Amniotic stem cell (primary cell): ENCODE measurements at places on chromosomes 2 and 18.
A peak's percentile ranks its signal among the peaks of the same experiment; 100 is the strongest.

DNA sequence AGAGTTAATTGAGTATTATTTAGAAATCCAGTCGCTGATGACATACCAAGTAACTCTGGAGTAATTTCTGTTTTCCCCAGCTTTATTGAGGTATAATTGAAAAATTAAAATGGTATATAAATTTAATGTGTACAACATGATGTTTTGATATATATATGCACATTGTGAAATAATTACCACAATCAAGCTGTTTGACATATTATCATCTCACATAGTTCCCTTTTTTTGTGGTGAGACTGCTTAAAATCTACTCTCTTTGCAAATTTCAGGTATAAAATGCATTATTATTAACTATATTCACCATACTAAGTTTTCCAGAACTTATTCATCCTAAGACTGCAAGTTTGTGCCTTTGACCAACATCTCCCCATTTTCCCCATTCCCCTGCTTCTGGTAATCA, 25.0 kb upstream of the SPAG16 start:
- DNase-seq: no peak

GRCh38 chr2:215316336-215316735, 4.5 kb downstream of the ATIC start:
- DNase-seq: no peak

DNA sequence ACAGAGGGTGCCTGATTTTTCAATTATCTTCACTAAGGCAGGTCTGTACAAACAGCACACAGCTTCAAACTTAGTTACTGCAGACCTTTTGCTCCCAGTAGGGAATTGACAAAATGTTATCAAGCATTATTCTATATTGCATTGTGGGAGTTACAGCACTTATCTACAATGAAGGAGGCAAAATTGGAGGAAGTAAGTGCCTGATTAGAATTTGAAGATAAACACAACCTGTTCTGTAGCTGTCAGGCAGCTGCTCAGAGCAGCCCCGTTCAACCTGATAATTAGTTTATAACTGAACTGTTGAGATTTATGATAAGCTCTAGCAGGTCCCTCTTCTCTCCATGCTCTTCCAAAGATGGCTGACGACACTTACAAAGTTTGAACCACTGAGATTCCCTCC, 364.4 kb upstream of the CYRIA start:
- no peak for DNase-seq

- DNase-seq: no peak
Observed at GRCh38 chr18:76232779-76233178, 262.3 kb downstream of the ZNF516 start.

- DNase-seq: no peak
Observed at GRCh38 chr2:142853912-142854311, 23.6 kb upstream of the KYNU start.

- no peak for DNase-seq
Observed at GRCh38 chr2:189954989-189955388, 107.5 kb downstream of the MSTN start.

DNA sequence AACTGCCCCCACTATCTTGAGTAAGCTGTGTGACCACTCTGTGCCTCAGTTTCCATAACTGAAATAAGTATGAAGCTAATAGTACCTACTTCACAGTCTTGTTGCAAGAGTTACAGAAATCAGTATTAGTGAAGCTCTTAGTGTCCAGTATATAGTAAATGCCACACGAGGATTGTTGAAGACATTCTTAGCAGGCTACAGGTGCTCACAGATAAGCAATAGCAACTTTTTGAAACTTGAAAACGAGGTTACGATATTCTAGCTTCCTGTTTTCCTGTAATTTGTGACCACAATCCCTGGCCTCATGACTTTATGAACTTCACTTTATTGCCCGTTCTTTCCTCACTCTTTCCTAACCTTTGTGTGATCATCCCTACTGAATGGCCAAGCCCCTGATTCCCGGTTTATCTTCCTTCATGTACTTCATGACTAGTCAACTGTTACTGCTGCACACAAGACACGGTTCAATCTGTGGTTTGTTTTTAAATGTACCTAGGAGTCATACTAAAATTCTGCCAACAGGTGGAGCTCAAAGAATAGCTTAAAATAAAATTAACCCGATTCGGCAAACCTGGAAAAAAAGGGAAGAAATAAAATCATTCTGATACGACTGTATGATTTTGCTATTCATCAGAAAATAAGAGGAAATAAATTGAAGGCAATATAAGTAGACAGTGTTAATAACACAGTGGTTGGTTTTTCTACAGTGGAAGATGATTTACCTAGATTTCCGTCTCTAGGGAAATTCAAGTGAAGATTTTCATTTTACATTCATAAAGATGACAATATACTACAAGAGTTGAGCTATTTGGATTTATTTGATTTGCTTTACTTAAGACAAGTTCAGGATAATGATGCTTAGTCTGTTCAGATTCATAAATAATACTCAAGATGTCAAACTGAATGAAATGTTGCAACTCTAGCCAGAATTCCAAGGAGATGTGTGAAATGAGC, 38.1 kb upstream of the STAT1 start:
- DNase-seq: peak; percentile 41

DNA sequence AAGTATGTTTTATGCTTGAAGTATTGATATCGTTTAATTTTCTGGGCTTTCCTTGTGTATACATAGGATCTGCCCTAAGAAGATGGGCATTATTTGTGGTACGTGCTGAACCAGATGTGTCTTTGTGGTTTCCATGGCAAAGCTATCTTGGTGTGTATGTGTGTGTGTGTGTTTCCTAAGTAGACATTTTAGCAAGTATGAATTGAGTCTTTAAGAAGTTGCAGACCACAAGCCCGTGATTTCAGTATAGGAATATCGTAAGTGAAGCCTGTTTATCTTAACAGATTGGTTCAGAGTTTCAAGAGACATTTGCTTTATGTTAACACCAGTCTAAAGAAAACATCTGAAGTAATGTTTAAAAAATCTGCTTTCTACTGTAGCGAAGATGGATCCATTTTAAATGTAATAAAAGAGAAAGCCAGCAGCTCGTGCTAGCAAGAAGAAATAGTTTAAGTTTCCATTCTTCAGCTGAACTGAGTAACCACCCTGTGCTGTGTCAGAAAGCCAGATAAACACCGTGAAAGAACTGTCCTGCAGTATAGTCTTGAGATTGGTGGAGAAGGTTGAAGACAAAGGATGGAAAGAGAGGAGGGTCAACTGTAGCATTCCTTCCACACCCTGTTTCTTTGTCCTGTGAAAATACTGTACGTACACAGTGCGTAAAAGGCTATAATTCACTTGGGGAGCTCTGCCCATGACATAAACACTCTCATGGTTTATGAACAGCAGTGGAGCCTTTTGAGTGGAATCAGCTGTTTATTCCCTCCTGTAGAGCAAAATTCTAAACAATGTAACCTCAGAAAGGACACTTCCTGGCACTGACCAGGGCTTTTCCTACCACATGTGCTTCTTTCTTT, 91.9 kb upstream of the FOSL2 start:
- DNase-seq: peak; percentile 35

GRCh38 chr2:225597911-225598310, 198.4 kb downstream of the NYAP2 start:
- DNase-seq: no peak

GRCh38 chr2:176454893-176455815, 185.9 kb downstream of the MTX2 start:
- no peak for DNase-seq

GRCh38 chr2:1758171-1758570, 13.9 kb upstream of the PXDN start:
- DNase-seq: no peak

DNA sequence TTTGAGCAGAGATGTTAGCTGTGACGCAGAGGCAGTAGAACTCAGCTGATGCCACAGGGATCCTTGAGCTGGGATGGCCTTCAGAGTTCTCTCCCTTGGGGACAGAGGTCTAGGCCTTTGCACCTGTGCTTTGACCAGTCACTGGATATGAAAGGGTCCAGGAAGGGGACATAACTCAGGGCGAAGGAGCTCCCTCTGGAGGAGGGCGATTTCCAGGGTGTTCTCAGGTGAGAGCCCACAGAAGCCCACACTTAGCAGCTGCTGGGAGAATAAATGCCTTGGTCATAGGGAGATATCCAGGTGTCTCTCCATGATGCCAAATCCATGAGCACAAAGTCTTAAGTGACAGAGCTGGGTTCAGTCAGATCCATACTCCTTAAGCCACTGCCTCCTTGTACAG, 369.2 kb downstream of the NYAP2 start:
- DNase-seq: no peak
